ENCODE measurements at places on chromosomes 12 and 14.
A peak's percentile ranks its signal among the peaks of the same experiment; 100 is the strongest.

- DNase-seq: no peak
Measured at GRCh38 chr14:61928300-61928699, 166.1 kb downstream of the SNAPC1 start.

DNA sequence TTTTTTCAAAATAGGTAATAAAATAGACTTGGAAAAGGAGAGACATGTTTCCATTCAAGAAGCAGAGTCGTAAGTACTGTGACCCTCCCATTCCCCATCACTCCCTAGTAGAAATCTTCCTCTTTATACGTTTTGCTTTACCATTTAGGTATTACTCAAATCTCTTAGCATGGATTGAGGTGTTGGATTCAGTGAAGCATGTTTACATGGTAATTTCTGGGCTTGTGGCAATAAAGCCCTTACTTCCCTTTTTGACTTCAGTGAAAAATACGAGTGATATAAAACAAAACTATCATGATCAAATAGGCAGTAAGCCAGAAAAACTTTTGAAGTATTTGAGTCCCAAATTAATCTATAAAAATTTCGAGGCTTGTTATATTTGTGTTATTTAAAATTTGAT, 27.4 kb downstream of the RAB21 start:
- DNase-seq: no peak

DNA sequence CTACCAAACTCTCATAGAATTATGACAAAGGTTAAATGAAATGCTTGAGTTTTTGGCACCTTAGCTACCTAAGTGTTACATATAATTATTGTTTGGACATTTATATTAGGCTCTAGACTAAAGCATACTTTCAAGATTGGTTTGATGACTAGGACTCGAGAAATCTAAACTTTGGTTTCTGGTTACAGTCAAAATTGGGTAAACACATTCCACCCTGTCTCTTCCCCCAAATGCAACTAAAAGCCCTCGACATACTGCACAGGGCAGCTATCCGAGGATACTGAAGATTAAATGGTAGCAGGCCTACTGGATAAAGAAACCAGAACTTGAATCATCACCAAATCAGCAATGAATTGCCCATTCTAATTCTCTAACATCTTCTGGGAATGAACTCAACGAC, 369.1 kb downstream of the PRKD1 start:
- DNase-seq: no peak

DNA sequence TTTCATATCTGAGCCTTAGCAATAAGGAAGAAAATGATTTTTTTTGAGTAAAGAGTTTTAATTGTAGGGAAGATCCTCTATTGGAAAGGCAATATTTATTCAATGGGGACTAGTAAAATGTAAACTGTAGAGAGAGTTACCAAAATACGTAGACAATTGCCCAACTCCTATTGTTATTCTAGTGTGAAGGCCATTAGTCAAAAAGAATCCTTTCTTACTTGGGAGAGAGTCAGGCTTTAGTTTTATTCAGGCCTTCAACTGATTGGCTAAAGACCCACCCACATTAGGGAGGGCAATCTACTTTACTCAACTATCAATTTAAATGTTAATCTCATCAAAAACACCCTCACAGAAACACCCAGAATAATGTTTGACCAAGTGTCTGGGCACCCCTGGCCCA, 485.8 kb upstream of the ATXN7L3B start:
- DNase-seq: no peak

GRCh38 chr12:24996820-24997219, 47.9 kb upstream of the BCAT1 start:
- no peak for DNase-seq

DNA sequence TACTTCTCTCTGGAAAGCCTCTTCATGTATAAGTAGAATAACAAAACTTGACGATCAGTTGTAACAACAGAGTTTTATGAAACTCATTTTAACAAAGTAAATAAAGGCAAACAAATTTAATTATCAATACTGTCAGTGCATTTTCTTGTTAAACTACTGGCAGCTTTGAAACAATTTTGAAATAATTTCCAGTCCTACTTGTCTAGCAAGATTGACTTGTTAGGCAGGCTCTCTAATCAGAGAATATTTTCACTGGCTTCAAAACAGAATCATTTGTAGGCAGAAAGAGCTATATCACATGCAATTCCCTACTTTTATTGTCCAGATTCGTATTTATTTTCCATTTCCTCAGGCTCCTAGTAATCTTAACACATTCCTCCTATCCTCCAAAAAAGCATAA, 45.9 kb upstream of the SLC6A13 start:
- DNase-seq: no peak

GRCh38 chr12:17197971-17198370, 592.0 kb upstream of the LMO3 start:
- DNase-seq: no peak

- peak; percentile 78 for DNase-seq
Measured at GRCh38 chr12:132560614-132561426, 49.6 kb downstream of the LRCOL1 start.

DNA sequence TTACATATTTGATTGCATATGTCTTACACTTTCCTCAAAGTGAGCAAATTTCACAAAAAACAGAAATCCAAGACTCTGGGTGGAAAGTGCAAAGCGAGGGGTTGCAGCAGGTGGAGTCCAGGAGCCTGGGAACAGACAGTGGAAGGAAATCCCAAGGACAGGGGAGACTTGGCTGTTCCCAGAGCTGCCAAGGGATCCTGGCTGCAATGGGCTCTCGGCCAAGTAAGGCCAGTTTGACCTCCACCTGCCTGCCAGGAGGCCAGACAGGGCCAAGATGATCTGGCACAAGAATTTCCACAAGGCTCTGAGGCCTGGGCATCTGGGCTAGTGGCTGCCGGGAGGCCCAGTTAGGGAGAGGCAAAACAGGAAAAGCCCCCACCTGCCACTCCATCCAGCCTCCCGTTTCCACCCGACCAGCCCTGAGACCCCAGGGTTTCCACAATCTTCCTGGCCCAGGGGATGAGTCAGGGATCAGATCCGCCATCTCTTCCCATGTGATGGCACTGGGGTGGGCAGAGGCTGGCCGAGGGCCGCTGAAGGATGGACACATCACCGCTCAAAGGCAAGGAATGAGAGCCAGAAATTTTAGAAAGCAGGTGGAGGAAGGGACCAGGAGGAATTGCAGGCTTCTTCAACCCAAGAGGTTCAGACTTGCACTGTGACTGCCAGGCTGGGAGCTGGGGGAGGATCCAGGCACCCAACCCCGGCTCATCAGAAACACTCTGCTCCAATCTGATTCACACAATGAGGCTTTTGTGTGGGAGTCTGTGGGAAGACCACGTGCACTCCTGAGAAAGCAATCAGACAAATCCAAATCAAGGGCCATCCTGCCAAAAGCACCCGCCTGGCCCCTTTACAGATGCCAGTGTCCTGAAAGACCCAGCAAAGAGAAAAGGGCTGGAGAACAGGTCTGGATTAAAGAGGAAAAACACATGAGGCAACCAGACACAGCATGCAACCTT, 16.3 kb downstream of the SCARB1 start:
- no peak for DNase-seq

- no peak for DNase-seq
Measured at GRCh38 chr12:39867631-39868327, 238.1 kb downstream of the SLC2A13 start.

- peak; percentile 95 for DNase-seq
Measured at GRCh38 chr12:34022079-34022830, at the start of gene ALG10. ALG10 (plus strand) TSS chr12:34022496; CDS start chr12:34022600, 104 bp downstream.

DNA sequence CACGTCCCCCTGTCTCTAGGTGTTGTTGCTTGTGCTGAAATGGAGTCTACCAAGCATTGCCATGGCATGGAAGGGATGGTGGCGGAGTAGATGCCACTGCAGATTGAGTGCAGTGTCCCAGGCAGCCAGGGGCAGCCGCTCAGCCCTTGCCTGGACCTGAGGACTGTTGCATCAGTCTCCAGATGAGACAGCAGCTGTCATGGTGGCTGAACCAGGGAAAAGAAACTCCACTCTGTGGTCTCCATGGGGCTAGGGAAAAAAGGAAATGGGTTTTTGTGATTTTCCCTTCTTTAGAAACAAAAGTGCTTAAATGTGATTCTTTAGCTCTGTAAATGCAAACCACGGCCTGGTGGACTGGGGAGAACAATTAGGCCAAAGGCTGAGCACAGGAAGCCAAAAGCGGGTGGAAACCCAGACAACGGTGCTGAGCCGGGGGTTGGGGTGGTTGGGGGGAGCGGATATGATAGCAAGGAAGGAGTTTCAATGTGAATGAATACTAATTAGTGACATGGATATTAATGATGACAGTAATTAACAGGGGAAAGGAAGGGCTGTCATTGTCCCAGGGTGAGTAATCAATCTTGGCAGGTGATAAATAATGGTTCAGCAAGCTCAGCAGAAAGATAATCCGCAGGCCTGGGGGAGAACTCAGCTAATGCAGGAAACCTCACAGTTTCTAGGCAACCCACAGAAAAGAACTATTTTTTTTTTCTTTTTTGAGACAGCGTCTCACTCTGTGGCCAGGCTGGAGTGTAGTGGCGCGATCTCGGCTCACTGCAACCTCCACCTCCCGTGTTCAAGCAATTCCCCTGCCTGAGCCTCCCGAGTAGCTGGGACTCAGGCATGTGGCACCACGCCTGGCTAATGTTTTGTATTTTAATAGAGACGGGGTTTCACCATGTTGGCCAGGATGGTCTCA, 442.6 kb downstream of the DPF3 start:
- DNase-seq: peak; percentile 18

- no peak for DNase-seq
Measured at GRCh38 chr12:99271071-99271470, 376.5 kb upstream of the GARIN6 start.

- no peak for DNase-seq
Measured at GRCh38 chr12:90211017-90211416, 502.4 kb upstream of the ATP2B1 start.

DNA sequence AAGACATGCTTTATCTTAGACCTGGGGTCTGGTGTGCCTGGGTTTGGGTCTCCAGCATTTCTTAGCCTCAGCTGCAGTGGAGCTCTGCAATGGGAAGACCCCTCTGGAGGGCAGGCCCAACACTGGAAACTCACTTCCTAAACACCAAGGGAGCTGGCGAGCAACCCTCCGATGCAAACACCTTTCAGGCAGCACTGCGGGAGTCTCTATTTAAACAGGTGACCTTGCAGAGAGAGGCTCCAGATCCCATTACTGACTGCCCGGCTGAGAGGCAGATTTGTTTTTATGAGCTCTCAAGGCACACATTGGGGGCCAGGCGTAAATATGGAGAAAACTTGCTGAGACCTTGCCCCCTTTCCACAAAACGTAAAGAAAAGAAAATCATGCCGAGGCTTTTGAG, 195.5 kb downstream of the PAX9 start:
- DNase-seq: peak; percentile 96

DNA sequence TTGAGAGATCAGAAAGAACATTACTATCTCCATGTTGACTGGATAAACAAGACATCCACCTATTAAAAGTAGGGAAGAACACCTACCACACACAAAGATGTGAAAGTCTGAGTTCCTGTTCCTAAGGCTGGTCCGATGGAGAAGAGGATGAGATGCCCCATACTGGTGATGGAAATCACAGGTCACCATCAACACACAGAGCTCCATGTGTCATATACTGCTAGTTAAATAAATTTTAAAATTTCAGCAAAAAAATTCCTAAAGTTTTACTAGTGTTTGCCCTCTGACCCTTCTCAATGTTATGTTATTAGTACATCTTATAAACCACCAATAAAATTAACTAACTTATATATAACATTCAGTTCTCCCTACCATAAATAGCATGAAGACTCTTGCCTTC, 59.1 kb downstream of the KCNA5 start:
- DNase-seq: no peak

DNA sequence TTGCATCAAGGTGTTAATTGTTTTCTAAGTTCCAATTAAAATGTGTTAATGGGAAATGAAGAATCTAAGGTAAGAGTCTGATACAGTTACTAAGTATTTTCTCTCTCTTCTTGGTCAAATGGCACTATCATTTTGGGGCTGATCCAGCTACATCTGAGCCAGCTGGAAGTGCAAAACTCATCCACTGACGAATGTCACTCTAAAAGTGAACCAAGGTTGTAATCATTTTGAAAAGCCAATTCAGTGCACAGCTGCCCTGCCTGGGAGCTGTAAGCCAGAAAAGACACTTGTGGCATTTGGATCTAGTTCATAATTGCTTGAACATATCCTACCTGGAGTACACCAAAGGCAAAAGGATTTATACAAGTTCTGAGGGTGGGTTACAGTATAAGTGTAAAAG, 1011.3 kb downstream of the AACS start:
- DNase-seq: no peak

- DNase-seq: no peak
Measured at GRCh38 chr12:121933522-121934308, 15.3 kb downstream of the CFAP251 start.

DNA sequence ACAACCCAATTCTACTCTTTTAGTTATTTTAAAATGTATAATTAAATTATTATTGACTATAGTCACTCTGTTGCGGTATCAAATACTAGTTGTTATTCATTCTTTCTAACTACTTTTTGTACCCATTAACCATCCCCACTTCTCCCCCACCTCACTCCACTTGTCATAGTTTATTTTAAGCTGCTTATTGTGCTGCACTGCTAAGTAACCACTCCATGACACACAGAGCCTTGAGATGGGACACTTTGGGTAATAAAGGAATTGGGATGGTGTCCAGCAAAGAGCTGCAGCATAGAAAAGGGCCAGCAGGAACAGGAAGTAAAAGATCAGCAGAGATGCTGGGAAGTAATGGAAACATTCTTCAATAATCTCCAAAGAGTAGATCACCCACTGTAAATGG, 123.0 kb downstream of the RPS29 start:
- DNase-seq: no peak

- DNase-seq: no peak
Measured at GRCh38 chr14:44108601-44109000, 398.5 kb downstream of the FSCB start.

DNA sequence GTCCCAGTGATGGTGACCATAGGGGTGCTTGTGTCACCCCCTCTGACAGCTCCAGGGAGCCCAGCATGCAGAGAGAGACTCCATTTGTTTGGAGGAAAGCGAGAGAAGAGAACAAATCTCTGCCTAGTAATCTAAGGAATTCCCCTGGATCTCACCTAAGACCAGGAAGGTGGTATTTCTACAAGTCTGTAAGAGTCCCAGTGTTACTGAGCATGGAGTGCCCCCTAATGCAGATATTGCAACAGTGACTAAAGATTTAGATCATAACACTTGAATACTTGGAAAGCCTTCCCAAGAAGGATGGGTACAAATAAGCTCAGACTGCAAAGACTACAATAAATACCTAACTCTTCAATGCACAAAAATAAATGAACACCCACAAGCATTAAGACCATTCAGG, 360.4 kb upstream of the GARIN6 start:
- no peak for DNase-seq

- no peak for DNase-seq
Measured at GRCh38 chr12:76964784-76965571, 86.2 kb upstream of the CSRP2 start.

DNA sequence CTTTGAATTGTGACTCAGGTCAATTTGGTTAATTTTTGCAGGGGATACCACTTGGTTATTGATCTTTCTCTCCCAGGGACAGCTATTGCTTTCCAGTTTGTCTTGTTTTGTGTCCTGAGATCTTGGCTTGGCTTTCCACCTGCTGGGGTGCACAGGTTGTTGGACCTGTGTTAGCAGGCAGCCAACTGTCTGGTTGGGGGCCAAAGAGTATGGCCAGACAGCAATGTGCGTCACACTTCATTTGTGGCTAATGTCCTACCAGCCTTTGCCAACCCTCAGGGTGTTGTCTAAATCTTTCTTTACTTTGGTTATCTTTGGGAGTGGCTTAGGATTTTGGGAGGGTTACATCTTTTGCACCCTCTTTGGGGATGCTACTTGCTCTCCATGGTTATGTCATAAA, 494.9 kb upstream of the ATP2B1 start:
- no peak for DNase-seq

Measured in DMS79 treated with DMSO at 0.1 percent for 48 hours (cell line).